ENCODE measurements at places on chromosomes 16 and 17. TPM values are rescaled to one million over a fixed set of nuclear protein-coding genes. Genes with fewer than 3 reads are reported as not detected.

DNA sequence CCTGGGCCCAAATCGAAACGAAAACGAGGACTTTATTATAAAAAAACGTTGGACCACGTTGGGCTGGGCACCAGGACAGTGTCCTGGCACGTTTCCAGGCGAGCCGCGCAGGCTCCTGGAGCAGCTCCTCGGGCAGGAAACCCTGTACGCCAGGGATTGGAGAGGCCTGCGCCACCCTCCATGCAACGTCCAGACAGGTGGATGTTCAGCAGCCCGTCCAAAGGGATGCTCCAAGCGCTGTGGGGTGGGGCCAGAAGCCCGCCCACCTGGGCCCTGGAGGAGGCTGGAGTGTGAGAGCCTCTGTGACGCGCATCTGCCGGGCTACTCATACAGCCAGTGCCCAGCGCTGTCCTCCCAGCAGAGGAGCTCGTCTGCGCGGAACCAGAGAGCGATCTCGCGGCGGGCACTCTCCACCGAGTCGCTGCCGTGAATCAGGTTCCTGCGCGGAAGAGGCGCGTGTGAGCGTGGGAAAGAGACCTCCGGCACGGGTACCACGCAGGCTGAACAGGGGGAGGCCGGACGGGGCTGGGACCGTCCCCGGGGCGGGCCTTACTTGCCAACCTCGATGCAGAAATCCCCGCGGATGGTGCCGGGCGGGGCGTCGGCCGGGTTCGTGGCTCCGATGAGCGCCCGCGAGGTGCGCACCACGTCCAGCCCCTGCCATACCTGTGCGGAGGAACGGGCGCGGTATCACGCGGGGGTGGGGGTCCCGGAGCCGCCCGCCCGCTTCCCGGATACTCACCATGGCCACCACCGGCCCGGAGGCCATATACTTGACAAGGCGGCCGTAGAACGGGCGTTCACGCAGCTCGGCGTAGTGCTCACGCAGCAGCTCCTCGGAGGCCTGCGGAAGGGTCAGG, 785 bp downstream of the NME3 start:
- peak; percentile 94 for DNase-seq
- no peaks in the 10 kb centered on the region for H3K36me3 ChIP-seq
- H3K4me1 ChIP-seq, result peaks cover 9% of the 10 kb centered on the region
- peak overlapping the region; percentile 57 for H3K27ac ChIP-seq
- peak overlapping the region; percentile 86 for H3K4me3 ChIP-seq

DNA sequence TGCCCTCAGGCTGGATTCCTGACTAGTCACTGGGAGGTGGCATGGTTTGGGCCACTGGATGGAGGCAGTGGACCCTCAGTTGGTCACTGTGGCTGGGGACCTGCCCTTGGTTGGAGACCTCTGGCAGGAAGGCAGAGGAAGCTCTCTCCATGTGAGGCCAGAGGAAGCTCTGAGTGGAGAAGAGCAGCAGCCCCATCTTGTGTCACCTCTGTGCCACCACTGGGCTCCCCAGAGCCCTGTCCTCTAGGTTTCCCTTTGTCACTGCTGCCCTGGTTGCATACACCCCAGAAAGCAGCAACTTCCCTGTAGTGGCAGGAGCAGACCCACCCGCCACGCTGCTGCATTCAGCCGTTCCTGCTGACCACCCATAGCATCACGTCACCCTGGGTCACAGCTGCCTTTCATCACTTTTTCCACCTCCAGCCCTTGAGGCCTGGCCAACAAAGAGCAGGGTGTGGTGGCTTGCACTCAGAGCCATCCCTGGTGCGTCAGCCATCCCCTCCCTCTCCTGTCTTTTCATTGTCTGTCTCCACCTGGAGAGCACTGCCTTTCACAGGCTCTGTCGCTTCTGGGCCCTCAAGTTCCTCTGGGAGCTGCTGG, 11.9 kb downstream of the CTRL start:
- H3K27me3 ChIP-seq, result no peaks in the 10 kb centered on the region
- no peak overlapping the region for H3K27ac ChIP-seq
- DNase-seq, result peak; percentile 52
- peaks cover 15% of the 10 kb centered on the region for H3K4me1 ChIP-seq
- H3K36me3 ChIP-seq, result no peaks in the 10 kb centered on the region

DNA sequence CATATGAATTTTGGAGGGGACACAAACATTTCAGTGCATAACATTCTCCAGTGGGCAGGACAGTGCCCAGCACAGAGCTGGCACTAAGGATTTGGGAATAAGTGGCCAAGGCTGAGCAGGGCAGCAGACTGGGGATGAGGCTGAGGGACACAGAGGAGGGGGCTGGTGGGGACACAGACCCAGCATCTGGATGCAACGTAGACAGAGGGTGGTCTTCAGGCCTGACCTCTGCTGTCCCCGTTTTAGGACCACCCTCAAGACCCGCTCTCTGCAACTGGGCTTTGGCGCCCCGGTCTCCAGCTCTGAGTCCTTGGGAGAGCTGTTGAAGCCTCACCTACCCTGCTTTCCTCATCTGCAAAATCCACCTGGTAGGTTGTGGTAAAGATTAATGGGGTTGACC, 3.3 kb upstream of the PRSS33 start:
- no peak overlapping the region for H3K27ac ChIP-seq
- peaks cover 72% of the 10 kb centered on the region for H3K27me3 ChIP-seq
- DNase-seq, result no peak
- H3K4me3 ChIP-seq, result no peak overlapping the region
- no peaks in the 10 kb centered on the region for H3K4me1 ChIP-seq

TBC1D3K gene
- total RNA-seq, result not detected

TSPAN10 gene
- 3.9 TPM for total RNA-seq

TMEM220 gene
- total RNA-seq, result 5.6 TPM

CTRB1 gene
- total RNA-seq, result not detected

DNA sequence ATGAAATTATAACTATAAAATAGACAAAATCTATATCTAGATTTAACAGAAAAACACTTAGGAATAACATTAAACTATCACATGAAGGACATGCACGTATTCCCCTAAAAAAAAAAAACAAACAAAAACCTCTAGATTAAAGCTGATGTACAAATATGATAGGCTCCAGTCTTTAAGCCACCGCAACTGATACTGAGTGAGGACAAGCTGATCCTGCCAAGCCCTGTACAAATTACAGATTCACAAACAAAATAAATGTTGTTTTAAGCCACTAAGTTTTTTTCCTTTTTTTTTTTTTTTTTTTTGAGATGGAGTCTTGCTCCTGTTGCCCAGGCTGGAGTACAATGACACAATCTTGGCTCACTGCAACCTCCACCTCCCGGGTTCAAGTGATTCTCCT, 35.3 kb downstream of the SMURF2 start:
- peaks cover 91% of the 10 kb centered on the region for H3K4me1 ChIP-seq
- DNase-seq, result no peak
- peaks cover 5% of the 10 kb centered on the region for H3K36me3 ChIP-seq
- no peak overlapping the region for H3K4me3 ChIP-seq

GRCh38 chr17:40582328-40582901, 17.1 kb upstream of the CCR7 start:
- H3K36me3 ChIP-seq, result no peaks in the 10 kb centered on the region
- no peak for DNase-seq
- no peak overlapping the region for H3K27ac ChIP-seq
- H3K4me3 ChIP-seq, result no peak overlapping the region

- peak; percentile 61 for DNase-seq
- no peaks in the 10 kb centered on the region for H3K4me1 ChIP-seq
- H3K36me3 ChIP-seq, result no peaks in the 10 kb centered on the region
- H3K4me3 ChIP-seq, result peak overlapping the region; percentile 53
- H3K27ac ChIP-seq, result no peak overlapping the region
Observed at GRCh38 chr17:32323811-32324491, 18.0 kb downstream of the C17orf75 start.

Data from GM23248 (cell line).